ENCODE measurements at places on chromosomes 5 and 9.

GRCh38 chr5:149447373-149448367, 68.6 kb upstream of the IL17B start:
- H3K4me3 ChIP-seq: no peak overlapping the region
- H3K36me3 ChIP-seq: no peaks in the 10 kb centered on the region
- H3K4me1 ChIP-seq: peaks cover 79% of the 10 kb centered on the region
- no peaks in the 10 kb centered on the region for H3K27me3 ChIP-seq
- DNase-seq: no peak

DNA sequence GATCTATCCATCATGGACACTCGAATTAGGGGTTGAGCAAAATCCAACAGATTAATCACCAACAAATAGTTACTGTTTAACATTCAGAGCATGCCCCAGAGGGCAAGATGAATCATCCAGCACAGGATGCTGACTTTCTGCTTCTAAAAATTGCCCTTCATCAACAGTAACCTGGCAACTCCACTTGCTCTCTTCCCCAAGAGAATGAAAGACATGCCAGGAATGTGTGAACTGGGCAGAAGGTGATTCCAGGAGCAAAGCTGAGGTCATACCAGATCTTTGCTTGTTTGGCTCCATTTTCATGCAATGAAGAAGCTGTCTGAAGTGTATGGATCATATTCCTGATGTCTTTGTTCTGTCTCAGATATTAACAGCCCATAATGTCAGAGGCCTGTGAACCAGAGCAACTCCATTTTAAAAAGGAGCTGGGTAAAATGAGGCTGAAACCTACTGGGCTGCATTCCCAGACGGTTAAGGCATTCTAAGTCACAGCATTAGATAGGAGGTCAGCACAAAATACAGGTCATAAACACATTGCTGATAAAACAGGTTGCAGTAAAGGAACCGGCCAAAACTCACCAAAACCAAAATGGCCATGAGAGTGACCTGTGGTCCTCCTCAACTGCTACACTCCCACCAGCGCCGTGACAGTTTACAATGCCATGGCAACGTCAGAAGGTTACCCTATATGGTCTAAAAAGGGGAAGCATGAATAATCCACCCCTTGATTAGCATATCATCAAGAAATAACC, 2.5 kb upstream of the ZNF367 start:
- no peaks in the 10 kb centered on the region for H3K27me3 ChIP-seq
- peak overlapping the region; percentile 99 for H3K27ac ChIP-seq
- peak; percentile 67 for DNase-seq
- peaks cover 38% of the 10 kb centered on the region for H3K4me1 ChIP-seq

- no peak overlapping the region for H3K27ac ChIP-seq
- H3K4me3 ChIP-seq: no peak overlapping the region
Measured at GRCh38 chr5:81949462-81949861, 22.4 kb upstream of the ATG10 start.

- H3K27ac ChIP-seq: no peak overlapping the region
- no peak overlapping the region for H3K4me3 ChIP-seq
- DNase-seq: no peak
- H3K4me1 ChIP-seq: no peaks in the 10 kb centered on the region
Measured at GRCh38 chr9:133003071-133003461, 24.6 kb downstream of the GFI1B start.

GRCh38 chr5:120512068-120512467, 48.0 kb downstream of the PRR16 start:
- H3K4me1 ChIP-seq: no peaks in the 10 kb centered on the region
- no peak overlapping the region for H3K27ac ChIP-seq
- H3K27me3 ChIP-seq: no peaks in the 10 kb centered on the region
- H3K36me3 ChIP-seq: no peaks in the 10 kb centered on the region

Measured in heart right ventricle (tissue), 16 donors.